NAMALWA (cell line): ENCODE measurements at places on chromosomes 3 and 15.

- peak; percentile 22 for DNase-seq
These were observed 32.2 kb downstream of the ARPP21 start for GRCh38 chr3:35671483-35671882.

DNA sequence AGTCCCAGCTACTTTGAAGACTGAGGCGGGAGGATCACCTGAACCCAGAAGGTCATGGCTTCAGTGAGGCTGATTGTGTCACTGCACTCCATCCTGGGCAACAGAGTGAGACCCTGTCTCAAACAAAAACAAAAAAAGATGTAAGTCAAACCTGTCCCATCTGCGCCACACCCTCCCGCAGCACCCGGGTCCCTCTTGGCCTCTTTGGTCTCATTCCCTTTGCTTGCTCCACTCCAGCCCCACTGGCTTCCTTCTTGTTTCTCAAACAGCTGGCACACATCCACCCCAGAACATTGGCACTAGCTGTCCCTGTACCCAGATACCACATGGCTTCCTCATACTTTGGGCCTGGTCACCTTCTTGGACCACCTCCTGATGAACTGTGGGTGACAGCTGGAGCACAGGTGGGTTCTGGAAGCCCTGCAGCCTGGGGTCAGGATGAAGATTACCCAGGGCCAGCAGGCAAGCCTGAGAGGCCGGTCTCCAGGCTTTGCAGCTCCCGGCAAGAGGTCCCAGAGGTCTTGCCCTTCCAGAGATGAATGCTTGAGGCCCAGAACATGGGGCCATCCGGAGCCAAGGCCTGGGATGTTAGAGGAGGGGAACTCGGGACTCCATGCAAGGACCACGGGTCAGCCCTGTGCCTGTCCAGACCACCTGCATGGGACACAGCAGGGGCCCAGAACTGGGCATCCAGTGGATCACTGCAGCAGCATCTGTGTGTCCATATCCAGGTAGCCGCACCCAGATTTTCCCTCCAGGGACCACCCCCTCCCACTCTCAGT is 10.9 kb upstream of the GATA2 start:
- DNase-seq = no peak

DNA sequence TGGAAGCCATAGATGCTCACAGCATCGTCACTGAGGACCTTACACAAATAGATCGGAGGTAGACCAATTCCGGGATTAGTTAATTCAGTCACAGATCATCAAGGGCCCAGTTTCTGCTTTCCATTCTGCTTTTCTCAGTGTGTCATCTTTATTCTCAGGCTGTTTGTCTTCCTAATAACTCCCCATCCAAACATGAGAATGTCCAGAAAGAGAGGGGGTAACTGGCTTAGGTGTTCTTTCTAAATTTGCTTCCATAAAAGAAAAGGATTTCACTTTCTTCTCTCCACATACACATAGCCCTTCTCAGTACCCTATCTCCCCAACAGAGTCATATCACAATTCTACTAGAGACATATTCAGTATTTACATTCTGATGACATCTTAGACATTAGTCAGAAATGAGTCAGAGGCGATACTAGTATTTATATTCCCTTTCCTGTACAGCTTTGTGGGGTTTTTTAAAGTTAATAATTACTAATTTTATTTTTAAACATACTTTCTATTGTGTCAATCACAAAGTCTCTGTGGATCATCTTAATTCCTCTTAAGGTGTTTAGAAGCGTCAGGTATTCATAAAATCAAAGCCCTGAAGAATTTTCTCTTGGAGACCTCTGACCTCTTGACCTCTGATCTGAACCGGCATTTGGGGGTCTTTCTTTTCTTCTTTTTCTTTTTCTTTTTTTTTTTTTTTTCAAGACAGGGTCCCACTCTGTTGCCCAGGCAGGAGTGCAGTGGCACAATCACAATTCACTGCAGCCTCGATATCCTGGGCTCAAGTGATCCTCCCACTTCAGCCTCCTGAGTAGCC is 24.3 kb upstream of the IL12A start:
- no peak for DNase-seq

DNA sequence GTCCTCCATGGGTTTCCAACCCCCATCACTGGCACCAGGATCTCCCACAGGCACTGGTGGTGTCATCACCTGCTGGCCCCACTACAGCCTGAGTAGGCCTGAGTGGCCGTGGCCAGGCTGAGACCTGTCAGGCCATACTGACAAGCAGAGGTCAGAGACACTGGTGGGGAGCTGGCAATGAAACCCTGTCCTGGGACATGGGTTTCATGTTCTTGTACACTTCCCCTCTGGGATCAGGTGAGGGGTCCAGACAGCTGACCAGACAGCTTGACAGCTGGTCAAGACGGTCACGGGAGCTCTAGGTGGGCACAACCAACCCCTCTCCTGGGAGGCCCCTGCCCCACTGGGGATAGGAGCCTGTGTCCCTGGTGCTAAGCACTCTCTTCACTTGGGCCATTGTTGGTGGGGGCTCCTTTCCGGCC is 13.1 kb downstream of the ZBTB47 start:
- no peak for DNase-seq

GRCh38 chr15:63089260-63090043 is 32.2 kb upstream of the LACTB start:
- no peak for DNase-seq

GRCh38 chr15:63933522-63933921 is 99.8 kb upstream of the HERC1 start:
- DNase-seq = no peak

- DNase-seq = no peak
These were observed 12.6 kb downstream of the HAPLN3 start for GRCh38 chr15:88882785-88883184.

DNA sequence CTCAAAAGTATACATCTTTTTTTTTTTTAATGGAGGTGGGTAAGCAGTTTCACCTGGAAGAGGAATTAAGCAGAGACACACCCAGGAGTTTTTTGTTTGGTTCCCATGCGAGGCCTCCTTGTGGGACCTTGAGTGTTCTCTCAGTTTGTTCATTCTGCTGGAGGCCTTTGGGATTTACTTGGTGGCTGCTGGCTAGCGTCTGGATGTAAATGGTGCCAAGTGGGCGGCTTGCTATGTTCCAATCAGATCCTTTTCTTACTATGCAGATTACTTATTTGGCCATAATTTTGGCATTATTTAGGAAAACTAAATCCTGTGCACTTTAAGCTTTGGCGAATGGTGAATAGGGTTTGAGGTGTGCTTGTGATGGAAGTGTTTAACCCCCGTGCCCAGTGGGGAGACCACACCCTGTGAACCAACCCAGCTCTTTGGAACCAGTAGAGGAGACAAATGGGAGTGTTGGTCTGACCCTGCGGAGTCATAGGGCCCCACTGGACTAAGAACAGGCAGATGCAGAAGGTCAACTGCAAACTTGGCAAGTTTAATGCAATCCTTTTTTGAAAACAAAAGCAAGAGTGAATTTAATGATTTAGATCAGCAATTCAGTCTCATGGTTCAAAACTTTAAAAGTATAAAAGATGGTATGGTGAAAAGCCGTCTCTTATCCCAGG is 79.4 kb downstream of the EBLN2 start:
- DNase-seq = no peak

- DNase-seq = peak; percentile 22
These were observed 507.6 kb downstream of the FHIT start for GRCh38 chr3:60743631-60744164.

GRCh38 chr3:67646586-67647234 is 7.7 kb downstream of the SUCLG2 start:
- DNase-seq = no peak

DNA sequence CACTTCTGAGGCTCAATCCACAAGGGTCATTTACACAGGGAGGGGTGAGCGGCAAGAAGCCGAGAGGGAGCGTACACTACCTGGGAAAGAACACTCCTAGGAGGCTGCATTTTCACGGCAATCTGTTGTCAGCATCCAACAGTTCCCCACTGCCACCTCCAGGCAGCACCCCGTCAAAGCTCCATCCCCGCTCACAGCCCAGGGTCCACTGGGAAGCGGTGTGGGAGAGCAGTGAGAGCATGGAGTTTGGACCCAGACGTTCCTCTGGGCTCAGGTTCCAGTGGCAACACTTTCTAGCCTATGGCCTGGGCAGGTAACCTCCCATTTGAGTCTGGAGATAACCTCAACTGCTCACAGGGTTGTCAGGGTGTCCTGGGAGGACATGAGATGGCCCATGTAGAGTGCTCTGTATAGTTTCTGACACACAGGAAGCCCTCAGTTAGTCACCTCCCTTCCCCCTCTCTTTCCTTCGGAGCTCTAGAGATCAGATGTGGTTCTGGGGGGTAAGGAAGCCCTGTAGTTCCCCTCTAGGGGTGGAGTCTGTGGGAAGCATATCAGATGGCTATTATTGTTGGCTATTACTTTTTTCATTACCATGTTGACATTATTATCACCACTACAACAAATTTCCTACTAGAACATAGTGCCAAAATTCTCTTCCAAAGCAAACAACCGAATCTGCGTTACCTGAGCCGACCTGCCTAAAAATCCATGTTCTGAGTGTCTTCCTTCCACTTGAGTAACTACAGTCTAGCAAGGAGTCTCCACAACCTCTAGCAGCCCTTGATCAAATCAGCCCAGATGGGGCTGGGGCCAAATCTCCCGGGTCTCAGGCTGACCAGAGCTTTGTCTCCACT is 29.1 kb downstream of the RUVBL1 start:
- DNase-seq = no peak

DNA sequence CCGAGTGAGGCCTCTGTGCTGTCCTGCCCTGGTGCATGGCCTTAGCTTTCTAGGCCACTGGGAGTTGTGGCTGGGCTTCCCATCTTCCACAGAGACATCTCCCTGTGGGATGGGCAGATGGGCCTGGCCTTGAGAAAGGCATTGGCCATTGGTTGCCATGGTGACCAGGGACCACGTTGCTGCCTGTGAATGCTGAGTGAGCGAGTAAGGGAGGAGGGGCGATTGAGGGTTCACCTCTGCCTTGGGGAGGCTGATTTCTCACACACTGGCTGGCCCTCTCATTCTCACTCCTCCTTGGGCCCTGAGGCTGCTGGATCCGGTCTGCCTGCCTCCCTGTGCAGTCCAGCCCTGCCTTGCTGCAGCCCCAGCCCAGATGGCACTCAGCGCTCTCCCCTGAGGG is 26.4 kb upstream of the DOCK3 start:
- DNase-seq = no peak
